ENCODE measurements at places on chromosomes 2 and 18. TPM values are rescaled to one million over a fixed set of nuclear protein-coding genes. Genes with fewer than 3 reads are reported as not detected.

GRCh38 chr2:160551259-160551658 lies 57.7 kb upstream of the RBMS1 start:
- no peak for DNase-seq

The CPO gene
- 0.38 TPM for polyA plus RNA-seq

DNA sequence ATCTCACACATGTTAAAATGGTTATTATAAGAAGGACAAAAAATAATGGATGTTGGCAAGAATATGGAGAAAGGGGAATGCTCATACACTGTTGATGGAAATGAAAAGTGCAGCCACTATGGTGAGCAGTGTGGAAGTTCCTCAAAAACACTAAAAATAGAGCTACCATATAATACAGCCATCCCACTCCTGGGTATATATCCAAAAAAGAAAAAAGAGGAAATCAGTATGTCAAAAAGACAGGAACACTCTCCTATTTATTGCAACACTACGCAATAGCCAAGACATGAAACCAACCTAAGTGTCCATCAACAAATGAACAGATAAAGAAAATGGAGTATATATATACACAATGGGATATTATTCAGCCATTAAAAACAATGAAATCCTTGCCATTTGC lies 642.6 kb downstream of the RNF144A start:
- no peak for DNase-seq

DNA sequence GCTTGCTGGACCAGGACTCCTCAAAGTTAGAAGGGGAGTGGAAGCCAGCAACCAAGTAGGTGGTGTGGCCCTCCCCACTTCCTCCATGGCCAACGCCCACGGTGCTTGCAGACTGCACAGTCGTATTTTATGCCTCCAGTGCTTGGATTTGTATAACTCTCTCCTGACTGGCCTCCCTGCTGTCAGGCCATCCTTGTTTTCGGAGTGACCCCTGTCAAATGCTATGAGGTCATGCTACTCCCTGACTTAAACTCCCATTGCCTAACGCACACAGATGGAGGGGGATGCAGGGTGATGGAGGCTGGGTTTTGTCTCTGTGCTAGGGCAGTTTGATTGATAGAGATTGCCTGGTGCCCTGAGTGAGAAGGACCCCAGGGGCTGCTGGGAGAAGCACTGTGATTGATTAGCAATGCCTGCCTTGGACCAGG lies 36.1 kb downstream of the GLI2 start:
- no peak for DNase-seq

The PDE11A gene
- 1.00 TPM for polyA plus RNA-seq

Data from forelimb muscle (tissue), 1 donor.